ENCODE measurements at places on chromosomes 3 and 15.

GRCh38 chr3:44198284-44199269 lies 43.1 kb upstream of the TOPAZ1 start:
- DNase-seq: peak; percentile 34

DNA sequence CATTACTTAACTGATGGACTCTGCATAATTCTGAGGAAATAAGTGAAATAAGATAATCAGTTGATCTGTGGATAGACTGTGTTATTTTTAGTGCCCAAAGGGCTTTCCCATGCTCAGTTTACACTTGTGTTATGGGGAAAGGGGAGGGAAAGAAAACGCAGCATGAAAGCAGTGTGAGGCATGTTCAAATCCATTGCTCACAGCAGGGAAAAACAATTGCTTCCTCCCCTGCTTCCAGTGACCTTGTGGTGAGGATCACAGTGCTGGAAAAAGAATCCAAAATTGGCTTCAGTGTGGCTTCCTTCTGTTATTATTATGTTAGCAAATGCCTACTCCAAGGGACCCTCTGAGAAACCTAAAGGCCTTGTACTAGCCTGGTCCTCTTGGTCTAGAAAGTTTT lies 285.1 kb upstream of the CDIN1 start:
- no peak for DNase-seq

GRCh38 chr3:17243621-17244020 lies 358.9 kb downstream of the PLCL2 start:
- no peak for DNase-seq

GRCh38 chr3:196287090-196287439 lies 461 bp downstream of the PCYT1A start:
- peak; percentile 2 for DNase-seq

All from stimulated activated CD8-positive, alpha-beta memory T cell treated with anti-CD3 and anti-CD28 coated beads, Interleukin-4, amount 100 ng/mL, for 1 hour (primary cell).